ENCODE measurements at places on chromosomes 4 and X. TPM values are rescaled to one million over a fixed set of nuclear protein-coding genes. Genes with fewer than 3 reads are reported as not detected.

DNA sequence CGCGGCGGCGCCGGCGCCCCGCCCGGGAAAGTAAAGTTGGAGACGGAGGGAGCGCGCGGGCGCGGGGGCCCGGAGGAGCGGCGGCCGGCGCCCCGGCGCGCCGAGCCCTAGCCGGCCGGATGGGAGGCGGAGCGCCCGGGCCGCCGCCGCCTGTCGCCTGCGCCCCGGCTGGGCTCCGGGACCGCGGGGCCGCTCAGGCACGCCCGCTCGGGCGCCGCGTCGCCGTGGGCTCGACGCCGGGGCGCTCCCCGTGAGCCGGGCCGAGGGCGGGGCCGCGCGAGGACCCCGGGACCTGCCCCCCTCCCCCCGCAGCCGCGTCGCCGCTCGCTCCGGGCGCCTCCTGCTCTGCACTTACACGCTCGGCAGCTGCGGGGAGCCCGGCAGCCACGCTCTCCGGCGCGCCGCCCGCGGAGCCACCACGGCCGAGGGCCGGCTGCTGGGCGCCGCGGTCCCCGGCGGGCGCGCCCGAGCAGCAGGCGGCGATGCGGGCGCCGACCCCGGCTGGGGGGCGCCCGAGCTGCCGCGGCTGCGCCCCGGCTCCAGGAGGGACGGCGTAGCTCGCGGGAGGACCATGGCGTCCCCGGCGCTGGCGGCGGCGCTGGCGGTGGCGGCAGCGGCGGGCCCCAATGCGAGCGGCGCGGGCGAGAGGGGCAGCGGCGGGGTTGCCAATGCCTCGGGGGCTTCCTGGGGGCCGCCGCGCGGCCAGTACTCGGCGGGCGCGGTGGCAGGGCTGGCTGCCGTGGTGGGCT is at the start of gene ADRA2C:
Gene ADRA2C, plus strand, starts transcription at position 350 of the 749 bp plus-strand sequence. Its CDS starts 222 bp downstream, at position 572.
- H3K27ac ChIP-seq, result no peak within 1 kb of the TSS
- H3K4me3 ChIP-seq, result no peak within 1 kb of the TSS
- no peaks in the 10 kb centered on the region for H3K36me3 ChIP-seq
- H3K27me3 ChIP-seq, result no peaks in the 10 kb centered on the region
- no peak for DNase-seq

GRCh38 chrX:154714925-154715324 is 36.0 kb downstream of the GAB3 start:
- H3K36me3 ChIP-seq, result no peaks in the 10 kb centered on the region
- no peak overlapping the region for H3K4me3 ChIP-seq
- no peaks in the 10 kb centered on the region for H3K27me3 ChIP-seq
- peak; percentile 61 for DNase-seq

DNA sequence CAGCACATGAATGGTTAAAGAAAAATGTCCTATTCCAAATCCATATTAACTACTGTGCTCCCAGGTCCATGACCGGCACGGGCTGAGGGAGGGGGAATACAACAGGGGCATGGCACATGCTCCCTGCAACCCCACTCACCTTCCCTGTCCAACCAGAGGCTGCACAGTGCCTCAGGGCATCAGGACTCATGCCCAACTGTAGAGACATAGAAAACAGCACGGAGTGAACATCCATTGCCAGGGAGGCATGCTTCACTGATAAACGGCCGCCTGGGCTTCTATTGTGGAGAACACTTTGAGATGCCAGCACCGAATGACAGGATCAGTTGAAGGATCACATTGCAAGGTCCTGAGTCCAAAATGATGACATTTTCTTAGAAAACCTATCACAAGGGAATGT is 140.6 kb downstream of the STK32B start:
- no peak overlapping the region for H3K4me3 ChIP-seq
- no peak overlapping the region for H3K27ac ChIP-seq
- no peaks in the 10 kb centered on the region for H3K27me3 ChIP-seq
- no peak for DNase-seq

GRCh38 chrX:21912989-21913388 is 27.5 kb upstream of the SMS start:
- H3K4me1 ChIP-seq, result no peaks in the 10 kb centered on the region
- no peaks in the 10 kb centered on the region for H3K27me3 ChIP-seq
- H3K4me3 ChIP-seq, result no peak overlapping the region
- no peaks in the 10 kb centered on the region for H3K36me3 ChIP-seq
- no peak for DNase-seq

- peaks cover 68% of the 10 kb centered on the region for H3K4me1 ChIP-seq
- H3K36me3 ChIP-seq, result no peaks in the 10 kb centered on the region
- peak overlapping the region; percentile 37 for H3K27ac ChIP-seq
Observed at GRCh38 chr4:99847362-99847976, 30.8 kb downstream of the DAPP1 start.

DNA sequence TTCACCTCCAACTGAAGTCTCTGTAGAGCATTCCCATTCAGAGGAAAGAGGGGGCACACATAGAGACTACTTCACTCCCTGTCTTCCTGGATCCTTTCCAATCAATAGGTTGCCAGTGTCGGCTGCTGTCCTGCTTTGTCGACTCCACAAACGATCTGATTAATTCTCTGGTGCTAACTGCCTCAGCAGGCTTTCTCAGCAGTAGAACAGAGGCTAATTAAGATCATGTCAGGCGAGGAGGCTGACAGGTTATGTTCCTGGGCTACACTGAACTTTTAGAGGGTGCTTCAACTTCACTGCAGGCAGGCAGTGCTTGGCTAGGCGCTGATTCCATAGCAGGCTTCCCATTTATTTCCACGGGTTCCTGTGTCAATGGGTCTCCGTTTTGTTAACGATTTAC is 79.2 kb downstream of the GRIA3 start:
- H3K36me3 ChIP-seq, result no peaks in the 10 kb centered on the region
- no peaks in the 10 kb centered on the region for H3K4me1 ChIP-seq
- no peak overlapping the region for H3K4me3 ChIP-seq
- H3K27me3 ChIP-seq, result no peaks in the 10 kb centered on the region

GRCh38 chr4:156884183-156884582 is 87.4 kb downstream of the PDGFC start:
- H3K36me3 ChIP-seq, result no peaks in the 10 kb centered on the region
- H3K27me3 ChIP-seq, result no peaks in the 10 kb centered on the region
- H3K4me3 ChIP-seq, result no peak overlapping the region
- no peak for DNase-seq
- H3K27ac ChIP-seq, result no peak overlapping the region

DNA sequence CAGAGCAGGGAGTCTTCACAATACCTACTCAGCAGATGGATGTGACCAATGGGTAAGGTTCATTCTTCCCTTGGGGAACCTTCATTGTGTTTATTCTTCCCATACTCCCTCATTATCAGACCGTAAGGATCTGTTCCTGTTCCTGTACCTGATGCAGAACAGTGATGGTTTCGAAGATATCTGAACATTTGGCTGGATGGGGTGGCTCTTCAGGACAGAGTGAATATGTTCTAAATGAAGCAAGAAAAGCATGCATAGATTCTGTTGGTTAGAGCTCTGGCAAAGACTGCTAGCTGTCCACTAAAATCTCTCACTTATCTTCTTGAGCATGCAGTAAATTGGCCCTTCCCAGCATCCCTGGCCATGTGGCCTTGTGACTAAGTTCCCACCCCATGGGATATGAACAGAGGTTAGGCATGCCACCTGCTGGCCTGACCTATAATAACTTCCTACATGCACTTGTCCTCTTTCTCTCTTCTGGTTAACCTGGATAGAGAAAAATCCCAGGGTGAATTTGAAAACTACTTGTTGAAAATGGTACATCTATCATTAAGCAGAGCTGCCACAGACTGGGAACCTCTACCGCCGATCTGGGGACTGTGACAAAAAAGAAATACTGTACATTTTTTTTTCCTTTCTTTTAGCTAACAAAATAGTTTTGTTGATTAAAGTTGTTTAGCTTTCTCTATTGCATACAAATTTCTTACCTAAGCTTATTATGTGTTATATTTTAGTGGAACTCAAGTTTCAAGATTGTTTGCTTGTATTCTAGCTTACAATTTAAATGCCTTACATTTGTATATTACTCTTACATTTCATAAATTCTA is 60.0 kb upstream of the BANK1 start:
- no peaks in the 10 kb centered on the region for H3K4me1 ChIP-seq
- H3K27me3 ChIP-seq, result no peaks in the 10 kb centered on the region
- H3K4me3 ChIP-seq, result no peak overlapping the region
- no peak overlapping the region for H3K27ac ChIP-seq

- H3K4me1 ChIP-seq, result no peaks in the 10 kb centered on the region
- no peaks in the 10 kb centered on the region for H3K27me3 ChIP-seq
- no peaks in the 10 kb centered on the region for H3K36me3 ChIP-seq
- H3K27ac ChIP-seq, result no peak overlapping the region
Observed at GRCh38 chr4:156779774-156780173, 191.8 kb downstream of the PDGFC start.

GRCh38 chrX:31199056-31199839 is 127.4 kb upstream of the FTHL17 start:
- DNase-seq, result no peak
- H3K4me3 ChIP-seq, result no peak overlapping the region
- H3K27ac ChIP-seq, result no peak overlapping the region
- H3K36me3 ChIP-seq, result no peaks in the 10 kb centered on the region

GRCh38 chrX:103061486-103061885 is 2.5 kb downstream of the BEX1 start:
- H3K27me3 ChIP-seq, result no peaks in the 10 kb centered on the region
- H3K36me3 ChIP-seq, result no peaks in the 10 kb centered on the region
- no peaks in the 10 kb centered on the region for H3K4me1 ChIP-seq
- H3K4me3 ChIP-seq, result no peak overlapping the region

TCEAL6 gene
- total RNA-seq, result not detected

AREG gene
- 0.44 TPM for total RNA-seq

COX7B2 gene
- total RNA-seq, result not detected

CFAP99 gene
- 0.19 TPM for total RNA-seq

MAMLD1 gene
- total RNA-seq, result 1.1 TPM

HPGDS gene
- 0.33 TPM for total RNA-seq

All from CD4-positive, alpha-beta memory T cell (primary cell).